T follicular helper cell (primary cell): ENCODE measurements at places on chromosomes 7 and 10.

DNA sequence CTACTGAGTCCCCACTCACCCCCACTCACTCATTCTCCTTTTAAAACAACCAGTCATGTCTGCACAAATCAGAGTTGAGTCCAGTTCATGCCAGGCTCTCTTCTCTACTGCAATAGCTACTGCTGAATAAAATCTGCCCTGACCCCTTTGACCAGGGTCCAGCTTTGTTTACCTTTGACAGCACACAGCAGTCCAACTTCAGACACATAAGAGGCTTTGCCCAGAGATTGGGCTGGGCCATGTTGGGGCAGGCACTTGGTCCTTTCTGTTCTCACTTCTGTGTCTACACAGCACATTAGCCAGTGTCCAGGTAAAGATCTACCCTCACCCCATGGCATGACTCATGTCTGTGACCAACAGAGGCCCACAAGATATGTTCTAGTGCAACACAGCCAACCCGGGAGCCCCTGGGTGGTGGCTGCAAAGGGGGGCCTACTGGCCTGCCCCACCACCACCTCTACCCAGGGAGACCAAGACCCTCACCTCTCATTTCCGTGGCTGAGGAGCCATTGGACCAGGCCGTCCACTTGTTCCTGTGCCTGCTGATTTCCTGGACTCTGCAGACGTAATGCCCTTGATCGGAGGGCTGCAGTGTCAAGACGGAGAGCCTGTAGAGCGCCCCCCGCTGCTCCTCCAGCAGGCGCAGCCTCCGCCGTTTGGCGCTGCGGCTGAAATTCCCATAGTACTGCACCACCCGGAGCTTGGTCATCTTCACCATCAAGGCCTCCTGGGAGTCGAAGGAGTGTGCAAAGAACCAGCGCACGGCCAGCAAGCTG, 8.0 kb downstream of the VSTM4 start:
- no peak for DNase-seq

DNA sequence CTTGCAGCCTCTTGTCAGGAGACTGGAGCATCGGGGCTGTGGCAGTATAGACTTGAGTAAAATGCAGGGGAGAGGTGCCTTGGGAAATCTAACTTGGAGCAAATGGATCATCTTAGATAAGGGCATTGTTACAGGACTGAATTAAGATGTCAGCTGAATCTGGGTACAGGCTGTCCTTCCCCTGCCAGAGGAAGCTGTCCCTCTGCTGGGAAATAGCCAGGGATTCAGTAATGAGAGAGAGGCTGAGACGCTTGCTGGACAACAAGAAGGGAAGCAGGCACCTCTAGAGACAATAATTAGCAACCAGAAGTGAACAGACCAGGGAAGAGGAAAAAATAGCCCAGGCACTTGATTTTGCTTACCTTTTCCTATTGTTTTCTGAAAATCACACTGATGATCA, 20.7 kb upstream of the RAPGEF5 start:
- no peak for DNase-seq

DNA sequence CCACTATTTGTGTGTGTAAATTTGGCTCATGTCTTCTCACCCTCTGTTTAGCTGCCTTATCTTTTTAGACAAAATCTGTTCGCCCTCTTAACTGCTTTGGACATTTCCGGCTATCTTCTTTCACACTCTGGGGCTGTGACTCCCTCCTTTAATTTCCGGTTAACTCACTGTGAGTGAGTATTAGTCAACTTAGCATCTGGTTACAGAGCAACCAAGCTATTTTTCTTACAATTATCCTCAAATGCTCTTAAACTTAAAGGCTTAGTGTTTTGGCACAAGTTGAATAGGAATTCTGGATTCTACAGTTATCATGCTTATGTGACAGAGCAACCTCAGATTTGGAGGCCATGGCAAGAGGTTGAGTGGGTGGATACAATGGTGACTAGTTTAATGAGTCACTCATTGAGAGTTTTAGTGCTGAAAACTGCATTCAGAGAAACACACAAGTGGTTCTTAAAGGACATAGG, 177.6 kb upstream of the SEMA3A start:
- no peak for DNase-seq

DNA sequence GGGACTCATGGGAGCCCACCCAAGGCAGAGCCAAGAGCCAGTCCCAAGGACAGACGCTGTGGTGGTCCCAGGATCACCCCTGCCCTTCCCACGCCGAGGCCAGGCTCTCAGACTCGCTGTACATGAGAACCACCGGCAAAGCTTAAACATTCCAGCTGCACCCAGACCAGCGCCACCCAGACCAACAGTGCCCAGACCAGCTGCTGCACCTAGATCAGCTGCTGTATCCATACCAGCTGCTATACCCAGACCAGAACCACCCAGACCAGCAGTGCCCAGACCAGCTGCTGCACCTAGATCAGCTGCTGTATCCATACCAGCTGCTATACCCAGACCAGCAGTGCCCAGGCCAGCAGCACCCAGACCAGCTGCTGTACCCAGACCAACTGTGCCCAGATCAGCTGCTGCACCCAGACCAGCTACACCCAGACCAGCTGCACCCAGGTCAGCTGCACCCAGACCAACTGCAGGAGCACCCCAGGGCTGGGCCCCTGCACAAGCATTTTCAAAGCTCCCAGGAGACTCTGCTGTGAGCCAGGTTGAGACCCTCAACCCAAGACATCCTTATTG, 47.9 kb upstream of the CNPY1 start:
- DNase-seq, result no peak

DNA sequence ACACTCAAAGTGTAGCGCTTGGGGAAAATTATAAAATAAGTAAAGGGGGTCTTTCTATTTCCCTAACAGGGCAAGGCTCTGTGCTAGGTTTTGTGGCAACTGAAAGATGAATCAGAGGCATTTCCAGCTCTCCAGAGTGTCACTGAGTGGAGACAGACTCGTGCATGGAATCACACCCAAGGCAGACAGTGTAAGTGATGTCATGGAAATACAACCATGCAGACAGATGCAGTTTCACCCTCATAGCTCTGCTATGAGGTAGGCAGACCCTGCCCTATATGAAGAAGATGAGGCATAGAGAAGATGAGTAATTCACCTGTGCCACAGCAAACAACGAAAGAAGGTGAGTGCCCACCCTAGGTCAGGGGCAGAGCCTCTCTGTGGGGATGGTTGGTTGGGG, 57.2 kb upstream of the PITRM1 start:
- DNase-seq, result no peak

DNA sequence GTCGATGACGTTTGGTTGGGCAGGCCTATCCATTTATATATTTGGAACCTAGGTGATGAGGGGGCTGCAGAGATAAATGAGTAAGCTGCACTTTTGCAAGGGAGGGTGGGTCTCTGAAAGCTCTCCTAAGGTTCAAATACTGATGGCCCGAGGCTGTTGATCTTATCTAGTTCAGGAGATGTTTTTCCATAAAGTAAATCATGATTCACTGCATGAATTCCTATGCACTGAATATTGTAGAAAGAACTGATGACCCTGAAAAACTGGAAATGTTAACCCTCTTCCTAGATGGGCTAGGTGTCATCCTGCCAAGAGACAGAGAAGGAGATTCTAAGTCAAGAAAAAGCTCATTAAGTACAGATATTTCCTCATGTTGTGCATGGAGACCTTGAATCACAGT, 459.9 kb downstream of the PLXNA4 start:
- no peak for DNase-seq

- DNase-seq, result no peak
Measured at GRCh38 chr7:124996778-124997177, 67.2 kb upstream of the POT1 start.

- no peak for DNase-seq
Measured at GRCh38 chr10:71598621-71599055, 120.9 kb downstream of the C10orf105 start.

DNA sequence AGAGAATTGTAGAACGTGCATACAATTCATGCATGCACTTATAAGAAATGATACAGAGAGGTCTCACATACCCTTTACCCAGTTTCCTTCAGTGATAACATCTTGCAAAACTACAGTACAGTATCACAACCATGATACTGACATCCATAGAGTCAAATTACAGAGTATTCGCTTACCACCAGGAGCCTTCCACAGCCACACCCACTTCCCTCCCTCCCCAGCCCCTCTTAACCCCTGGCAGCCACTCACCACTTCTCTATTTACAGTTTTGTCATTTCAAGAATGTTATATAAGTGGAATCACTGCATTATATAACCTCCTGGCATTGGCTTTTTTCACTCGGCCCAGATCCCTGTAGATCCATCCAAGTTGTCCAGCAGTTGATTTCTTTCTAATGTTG, 143.8 kb downstream of the ZNF248 start:
- DNase-seq, result no peak

GRCh38 chr7:50851891-50852290, 69.2 kb upstream of the GRB10 start:
- no peak for DNase-seq

- DNase-seq, result no peak
Measured at GRCh38 chr10:127462643-127463295, 86.3 kb upstream of the NPS start.

DNA sequence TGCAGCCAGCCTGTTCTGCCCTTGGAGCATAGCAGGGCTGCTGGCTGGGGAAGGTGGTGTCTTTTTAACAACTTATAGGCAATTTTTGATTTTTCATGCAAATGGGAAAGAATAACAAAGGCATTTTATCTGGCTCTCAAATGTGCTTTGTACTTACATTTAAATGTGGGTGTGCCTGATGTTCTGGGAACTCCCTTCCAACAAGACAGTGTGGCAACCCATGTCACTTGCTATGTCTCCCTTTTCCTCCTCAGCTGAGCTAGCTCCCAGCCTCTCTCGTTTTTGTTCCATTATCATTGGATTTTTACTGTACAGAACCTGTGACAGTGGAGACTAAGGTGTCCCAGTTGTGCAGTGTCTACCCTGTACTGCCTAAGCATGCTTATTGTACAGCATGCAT, 93.5 kb upstream of the PDCD4 start:
- DNase-seq, result no peak
